ENCODE measurements at places on chromosomes 3 and 15.

DNA sequence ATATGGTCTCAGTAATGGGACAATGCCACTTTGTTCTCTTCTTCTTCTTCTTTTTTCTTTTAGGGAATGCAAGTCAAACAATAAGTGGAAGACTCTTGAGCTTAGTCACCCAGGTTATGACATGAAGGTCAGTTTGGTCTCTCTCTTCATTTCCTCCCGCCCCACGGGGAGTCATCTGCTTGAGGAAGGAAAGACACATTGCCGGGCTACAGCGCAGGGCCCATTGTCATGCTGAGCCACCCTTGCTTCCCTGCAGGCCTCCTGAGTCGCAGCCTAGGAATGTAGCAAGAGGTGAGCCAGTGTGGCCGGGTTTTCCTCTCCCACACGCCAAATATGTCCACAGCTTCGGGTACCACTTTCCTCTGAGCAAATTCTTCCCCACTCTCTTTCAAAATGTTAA, 47.6 kb downstream of the RAP2B start:
- no peak for DNase-seq

DNA sequence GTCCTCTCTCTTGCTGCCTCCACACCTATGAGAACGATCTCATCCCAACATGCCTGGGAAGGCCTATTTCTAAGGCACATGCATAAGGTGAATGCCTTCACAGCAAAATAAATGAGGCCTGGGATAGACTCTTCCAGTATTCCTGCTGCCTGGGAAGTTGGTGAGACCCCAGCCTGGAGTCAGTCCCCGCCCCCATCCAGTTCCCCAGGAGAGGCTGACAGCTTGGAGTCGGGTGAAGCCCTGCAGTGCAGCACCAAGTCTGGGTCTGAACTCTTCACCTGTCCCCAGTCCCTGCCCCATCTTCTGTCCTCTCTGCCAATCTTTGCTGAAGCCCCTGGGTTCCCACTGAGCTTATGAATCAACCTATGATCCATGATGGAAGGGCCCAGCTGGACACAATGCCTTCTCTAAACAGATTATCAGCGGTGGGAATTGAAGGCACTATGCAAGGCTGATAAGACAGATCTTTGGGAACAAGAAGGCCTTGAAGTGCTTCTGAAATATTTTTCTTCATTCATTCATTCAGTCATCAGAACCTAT, 10.2 kb upstream of the APBA2 start:
- no peak for DNase-seq

DNA sequence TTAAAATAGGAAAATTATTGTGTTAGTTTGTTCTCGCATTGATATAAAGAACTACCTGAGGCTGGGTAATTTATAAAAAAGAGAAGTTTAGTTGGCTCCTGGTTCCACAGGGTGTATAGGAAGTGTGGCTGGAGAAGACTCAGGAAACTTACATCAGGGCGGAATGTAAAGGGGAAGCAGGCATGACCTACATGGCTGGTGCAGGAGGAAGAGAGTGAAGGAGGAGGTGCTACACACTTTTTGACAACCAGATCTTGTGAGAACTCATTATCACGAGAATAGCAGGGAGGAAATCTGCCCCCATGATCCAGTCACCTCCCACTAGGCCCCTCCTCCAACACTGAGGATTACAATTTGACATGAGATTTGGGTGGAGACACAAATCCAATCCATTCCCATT, 490.7 kb downstream of the RBMS3 start:
- DNase-seq, result peak; percentile 46

DNA sequence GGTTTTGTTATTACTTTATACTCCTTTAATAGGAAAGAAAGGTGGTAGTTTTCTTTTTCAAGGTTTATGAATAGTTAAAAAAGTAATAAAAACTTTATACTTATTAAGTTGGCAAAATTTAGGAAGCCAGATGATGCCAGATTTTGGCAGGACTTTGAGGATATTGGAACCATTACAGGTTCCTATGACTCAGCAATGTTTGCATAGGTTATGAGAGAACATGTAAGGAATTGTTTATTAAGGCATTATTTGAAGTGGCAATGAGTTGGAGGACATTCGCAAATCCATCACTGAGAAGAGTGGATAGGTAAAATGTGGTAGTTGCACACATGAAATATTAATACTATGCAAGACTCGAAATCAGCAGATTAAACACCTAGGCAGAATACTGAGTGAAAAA, 29.9 kb downstream of the CDAN1 start:
- DNase-seq, result no peak

- no peak for DNase-seq
Observed at GRCh38 chr3:111846039-111846438, 13.0 kb upstream of the PHLDB2 start.

DNA sequence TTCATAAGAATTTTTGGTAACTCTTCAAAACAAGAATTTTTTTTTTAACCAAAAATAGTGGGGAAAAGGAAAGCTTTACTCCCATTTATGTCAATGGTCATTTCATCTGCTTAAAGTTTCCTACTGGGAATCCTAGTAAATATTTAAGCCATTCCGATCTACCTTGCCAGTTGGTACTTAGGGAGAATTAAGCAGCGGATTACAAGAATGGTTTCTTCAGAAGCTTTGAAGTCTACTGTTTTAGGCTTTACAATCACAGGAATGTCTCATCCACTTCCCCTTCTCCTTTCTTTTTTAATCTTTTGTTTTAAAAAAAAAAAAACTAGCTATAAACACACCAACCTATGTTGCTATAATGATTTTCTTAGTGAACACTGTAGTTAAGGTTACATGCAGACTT, 341.4 kb upstream of the ATP11B start:
- no peak for DNase-seq

DNA sequence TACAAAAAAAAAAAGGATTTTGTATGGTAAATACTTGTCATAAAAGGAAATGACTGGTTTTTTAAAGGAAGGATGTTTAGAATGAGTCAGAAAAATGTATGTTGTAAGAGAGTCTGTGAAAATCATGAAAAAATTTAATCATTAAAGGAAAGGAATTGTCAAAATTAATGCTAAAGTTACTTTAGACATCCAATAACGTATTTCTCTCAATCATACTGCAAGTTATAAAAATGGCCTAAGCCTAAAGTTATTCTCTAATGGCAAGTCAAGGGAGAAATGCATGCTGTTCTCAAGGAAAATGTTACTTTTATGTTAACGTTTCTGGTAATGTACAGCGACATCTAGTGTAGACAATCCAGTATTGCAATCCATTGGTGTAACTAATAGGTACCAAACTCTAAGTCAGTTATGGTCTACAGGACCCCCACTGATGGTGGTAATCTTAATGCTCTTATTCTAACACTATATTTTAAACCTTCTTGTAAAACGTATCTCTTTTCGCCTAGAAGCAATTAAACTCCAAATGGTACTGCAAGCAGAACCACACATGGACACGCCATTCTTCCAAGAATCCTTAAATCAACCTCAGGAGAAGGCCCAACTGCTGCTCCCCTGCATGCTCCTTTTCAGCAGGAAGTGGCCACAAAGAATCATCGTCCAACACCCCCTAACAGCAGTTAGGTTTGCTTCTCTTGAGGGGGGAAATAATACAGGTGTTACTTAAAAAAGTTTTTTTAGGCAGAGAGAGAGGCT, 35.2 kb downstream of the NCEH1 start:
- DNase-seq, result peak; percentile 64

GRCh38 chr3:127698286-127698685, 25.5 kb downstream of the ABTB1 start:
- no peak for DNase-seq

GRCh38 chr15:95922431-95922830, 408.1 kb upstream of the NR2F2 start:
- DNase-seq, result peak; percentile 38

DNA sequence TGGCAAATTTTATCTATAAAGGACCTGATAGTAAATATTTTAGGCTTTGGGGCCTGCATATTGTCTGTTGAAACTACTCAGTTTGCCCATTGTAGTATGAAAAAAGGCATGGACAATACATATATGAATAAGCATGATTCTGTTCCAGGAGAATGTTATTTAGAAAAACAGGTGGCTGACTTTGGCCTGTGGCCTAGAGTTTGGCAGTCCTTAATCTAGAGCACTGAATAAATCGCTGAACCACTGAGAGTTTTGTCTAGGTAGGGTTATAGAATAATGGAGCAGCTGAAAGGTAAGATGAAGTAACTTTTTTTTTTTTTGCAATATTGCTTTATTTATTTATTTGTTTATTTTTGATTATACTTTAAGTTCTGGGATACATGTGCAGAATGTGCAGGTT, 75.0 kb downstream of the LRRC49 start:
- DNase-seq, result no peak

- DNase-seq, result peak; percentile 2
Observed at GRCh38 chr3:166060789-166061479, 223.7 kb upstream of the BCHE start.

- peak; percentile 66 for DNase-seq
Observed at GRCh38 chr3:42005401-42005800, 43.5 kb upstream of the ULK4 start.

- no peak for DNase-seq
Observed at GRCh38 chr3:101484805-101485620, 28.0 kb downstream of the SENP7 start.

- peak; percentile 71 for DNase-seq
Observed at GRCh38 chr3:119570229-119570628, 9.1 kb upstream of the ADPRH start.

DNA sequence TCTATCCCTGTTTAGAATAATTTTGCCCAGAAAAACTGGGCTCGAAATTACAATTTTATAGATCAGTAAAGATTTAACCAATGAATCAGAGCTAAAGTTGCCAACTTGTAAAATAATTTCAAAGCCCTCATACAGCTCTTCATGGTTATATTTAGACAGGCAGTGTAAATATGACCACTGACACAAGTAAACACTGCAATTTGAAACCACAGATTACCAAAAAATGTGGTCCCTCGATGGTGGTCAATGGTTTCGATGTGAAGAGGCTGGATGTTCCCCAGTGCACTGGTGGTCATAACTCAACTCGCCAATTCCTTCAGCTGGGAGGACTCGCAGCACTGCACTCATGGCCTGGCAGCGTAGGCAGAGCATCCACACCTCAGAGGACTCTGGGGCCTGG, 28.6 kb downstream of the LRTM1 start:
- DNase-seq, result no peak

DNA sequence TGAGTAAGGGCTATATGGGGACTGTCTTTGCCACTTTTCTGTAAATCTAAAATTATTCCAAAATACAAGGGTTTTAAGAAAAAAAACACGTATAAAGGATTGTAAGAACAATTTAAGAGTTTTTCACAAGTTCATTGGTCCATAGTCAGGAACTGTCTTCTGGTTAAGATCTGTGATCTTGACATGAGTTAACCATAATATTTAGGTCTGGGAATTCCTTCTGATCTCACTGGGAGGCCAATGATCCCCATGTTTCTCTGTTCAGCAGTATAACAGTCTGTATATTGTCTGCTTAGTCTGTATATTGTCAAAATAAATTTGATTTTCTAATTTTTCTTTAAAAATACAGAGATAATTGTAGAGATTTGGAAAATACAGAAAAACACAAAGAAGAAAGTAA, 848 bp upstream of the RHCG start:
- no peak for DNase-seq

DNA sequence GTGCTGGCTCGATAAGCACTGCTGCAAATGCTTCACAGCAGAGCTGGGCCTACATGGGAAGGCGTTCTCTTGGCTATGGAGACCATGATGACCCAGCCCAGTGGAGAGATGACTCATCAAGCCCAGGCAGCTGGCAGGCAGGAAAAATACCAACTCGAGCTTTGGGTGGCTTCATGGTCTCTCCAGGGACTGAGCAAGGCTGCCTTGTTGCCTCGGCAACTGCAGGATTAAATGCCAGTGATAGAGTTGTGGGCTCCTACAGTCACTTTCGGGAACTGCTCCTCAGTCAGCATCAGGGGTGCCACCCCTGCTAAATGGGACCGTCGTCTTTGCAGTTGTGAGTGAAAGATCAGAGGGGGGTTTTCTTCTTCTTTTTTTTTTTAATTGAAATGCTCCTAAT, 54.6 kb upstream of the MYZAP start:
- no peak for DNase-seq

GRCh38 chr15:32651229-32651837, 9.8 kb downstream of the SCG5 start:
- peak; percentile 77 for DNase-seq

DNA sequence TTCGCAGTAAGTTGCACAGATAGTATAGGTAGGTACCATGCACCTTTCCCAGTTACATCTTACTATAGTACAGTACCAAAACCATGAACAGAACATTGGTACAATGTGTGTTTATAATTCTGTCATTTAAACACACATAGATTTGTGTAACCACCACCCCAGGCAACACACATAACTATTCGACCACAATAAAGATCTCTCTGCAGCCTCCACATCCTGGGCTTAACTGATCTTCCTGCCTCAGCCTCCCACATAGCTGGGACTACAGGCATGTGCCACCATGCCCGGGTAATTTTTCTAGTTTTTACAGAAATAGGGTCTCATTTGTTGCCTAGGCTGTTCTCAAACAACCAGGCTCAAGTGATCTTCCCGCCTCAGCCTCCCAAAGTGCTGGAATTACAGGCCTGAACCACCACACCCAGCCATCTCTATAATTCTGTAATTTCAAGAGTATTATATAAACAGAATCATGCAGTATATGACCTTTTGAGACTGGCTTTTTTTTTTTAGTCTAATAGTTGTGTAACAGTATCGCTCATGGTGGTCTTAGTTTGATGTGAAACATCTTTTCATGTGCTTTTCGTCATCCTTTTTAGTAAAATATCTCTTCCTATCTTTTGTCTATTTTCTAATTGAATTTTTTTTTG, 13.3 kb upstream of the TMF1 start:
- no peak for DNase-seq

DNA sequence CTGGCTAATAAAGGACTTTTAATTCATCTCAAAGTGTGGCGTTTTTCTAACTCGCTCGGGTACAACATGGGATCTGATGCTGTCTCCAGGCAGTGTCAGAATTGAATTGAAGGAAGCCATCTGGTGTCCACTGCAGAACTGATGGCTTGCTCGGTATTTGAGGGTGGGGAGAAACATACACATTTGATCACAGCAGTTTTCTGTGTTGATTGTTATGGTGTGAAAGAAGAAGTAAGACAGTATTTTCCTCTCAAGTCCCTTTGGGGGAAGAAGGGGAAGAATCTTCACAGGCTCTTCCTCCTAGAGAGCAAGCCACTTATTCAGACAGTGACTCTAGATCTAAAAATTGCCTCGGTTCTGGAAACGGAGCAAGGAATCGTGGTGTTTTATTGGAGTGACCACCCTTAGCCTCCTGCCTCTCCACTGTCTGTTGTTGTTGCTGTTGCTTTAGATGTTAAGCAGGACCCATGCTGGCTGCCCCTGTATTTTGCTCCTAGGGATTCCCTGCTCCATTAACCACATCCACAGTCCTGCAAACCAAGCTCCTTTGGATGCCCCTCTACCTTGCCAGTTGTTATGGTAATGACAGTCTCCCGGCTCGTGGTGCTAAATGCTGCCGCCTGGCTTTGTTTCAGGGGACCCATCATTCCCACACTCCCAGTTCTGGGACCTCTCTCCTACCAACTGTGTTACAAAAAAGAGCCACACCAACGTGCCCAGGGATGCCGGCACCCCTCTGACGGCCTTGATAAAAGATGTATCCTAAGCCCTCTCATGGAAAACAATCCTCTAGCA, 15.3 kb upstream of the MCCC1 start:
- no peak for DNase-seq

GRCh38 chr3:138205527-138205926, 18.4 kb downstream of the ARMC8 start:
- DNase-seq, result peak; percentile 55

- no peak for DNase-seq
Observed at GRCh38 chr3:127395663-127396355, 108.0 kb upstream of the PRR20G start.

GRCh38 chr3:95798628-95799027, 1015.8 kb upstream of the EPHA6 start:
- DNase-seq, result peak; percentile 5
